ENCODE measurements at places on chromosomes 11 and 22.

GRCh38 chr11:563812-564578 is 3.2 kb downstream of the RASSF7 start:
- DNase-seq = no peak

GRCh38 chr11:94768602-94769541 is 716 bp downstream of the AMOTL1 start:
- DNase-seq = no peak

DNA sequence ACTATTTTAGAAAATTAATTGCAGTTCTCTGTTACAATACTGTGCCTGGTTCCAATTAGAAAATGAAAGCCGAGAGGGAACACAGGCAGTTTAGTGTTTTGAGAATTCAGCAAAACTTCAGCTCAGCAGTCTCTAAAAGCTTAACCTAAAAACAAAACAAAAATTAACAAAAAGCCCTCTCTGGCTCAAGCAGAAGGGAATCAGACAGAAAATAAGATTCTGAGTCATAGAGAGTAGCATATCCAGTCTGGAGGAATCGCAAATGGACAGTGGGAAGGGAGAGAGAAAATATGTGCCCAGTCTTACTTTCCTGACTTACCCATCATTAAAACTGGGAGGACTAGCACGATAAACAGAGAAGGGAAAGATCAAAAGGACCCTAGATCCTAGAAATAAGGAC is 38.1 kb upstream of the CHRM4 start:
- no peak for DNase-seq

GRCh38 chr11:75526192-75526541 is 426 bp upstream of the GDPD5 start:
- DNase-seq = no peak

- no peak for DNase-seq
These were observed 733 bp downstream of the TRIM5 start for GRCh38 chr11:5684036-5684645.

- no peak for DNase-seq
These were observed 403.2 kb upstream of the DDI1 start for GRCh38 chr11:103633068-103633788.

DNA sequence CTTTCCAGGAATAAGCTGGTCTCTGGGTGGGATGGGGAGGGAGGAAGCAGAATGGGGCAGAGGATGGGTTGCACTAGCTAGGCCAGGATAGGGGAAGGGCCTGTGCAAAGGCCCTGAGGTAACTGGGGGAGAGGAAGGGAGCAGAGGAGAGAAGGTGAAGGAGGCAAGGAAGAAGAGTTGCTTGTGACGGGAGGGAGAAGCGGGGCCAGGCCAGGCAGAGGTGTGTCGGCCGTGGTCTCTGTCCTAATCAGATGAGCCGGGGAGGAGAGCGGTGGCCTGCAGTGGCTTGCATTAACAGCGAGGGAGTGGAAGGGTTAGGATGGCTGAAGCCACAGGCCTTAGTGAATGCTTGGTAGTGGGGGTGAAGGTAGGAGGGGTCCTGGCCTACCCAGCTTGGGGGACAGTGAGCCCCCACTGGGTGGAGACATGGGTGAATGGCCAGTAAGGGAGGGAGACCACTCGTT is 6.0 kb upstream of the DERL3 start:
- DNase-seq = no peak

- DNase-seq = no peak
These were observed 47.2 kb downstream of the DBX1 start for GRCh38 chr11:20113149-20113438.

GRCh38 chr22:30308518-30309230 is 18.1 kb downstream of the TBC1D10A start:
- no peak for DNase-seq

- no peak for DNase-seq
These were observed 41.7 kb downstream of the THAP12 start for GRCh38 chr11:76339221-76339620.

DNA sequence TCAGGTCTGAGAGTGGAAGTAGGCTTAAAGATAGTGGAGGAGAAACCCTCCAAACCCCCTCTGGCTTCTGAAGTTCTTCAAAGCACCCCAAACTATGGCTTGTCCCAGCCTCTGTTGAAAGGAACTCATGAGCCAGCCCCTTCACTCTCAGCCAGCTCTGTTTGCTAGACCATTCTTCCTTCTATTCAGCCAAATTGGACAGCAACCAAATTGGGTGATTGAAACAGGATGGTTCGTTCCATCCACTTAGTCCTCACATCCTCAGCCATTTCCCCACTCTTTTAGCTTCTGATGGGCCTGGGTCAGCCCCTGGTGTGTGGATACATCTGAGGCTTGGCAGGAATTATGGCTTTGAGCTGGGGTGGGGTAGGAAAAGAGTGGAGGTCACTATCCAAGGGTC is 4.5 kb downstream of the HTR3A start:
- no peak for DNase-seq

GRCh38 chr22:21797444-21798221 is 62.0 kb upstream of the YPEL1 start:
- DNase-seq = no peak

DNA sequence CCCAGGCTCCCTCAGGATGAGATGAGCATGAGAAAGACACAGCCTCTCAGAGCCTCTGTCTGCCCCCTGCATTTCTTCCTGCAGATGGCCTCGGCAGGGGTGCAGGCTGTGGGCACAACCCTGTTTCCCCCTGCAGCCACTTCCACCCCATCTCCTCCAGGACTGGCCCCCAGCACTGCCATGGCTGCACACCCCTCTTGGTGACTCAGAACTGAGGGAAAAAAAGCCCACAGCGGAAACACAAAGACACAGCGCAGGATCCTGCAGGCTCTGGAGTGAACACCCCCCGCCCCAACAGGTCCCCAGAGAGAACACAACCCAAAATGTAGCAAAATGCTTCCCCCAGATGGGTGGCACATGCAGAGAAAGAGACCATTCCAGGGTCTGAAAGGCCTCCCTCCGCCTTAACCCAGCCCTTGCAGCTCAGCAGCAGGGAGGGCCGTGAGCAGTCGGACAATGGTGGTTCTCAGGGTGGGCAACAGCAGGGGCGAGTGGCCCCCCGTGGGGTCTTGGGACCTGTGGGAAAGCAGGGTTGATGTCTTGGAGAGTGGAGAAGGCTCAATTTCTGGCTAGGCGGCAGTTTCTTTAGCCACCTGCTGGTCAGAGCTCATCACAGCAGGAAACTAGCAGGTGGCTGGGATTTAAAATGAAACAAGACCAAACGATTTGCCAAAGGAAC is 8.0 kb downstream of the TUBGCP6 start:
- no peak for DNase-seq

Measured in naive thymus-derived CD8-positive, alpha-beta T cell (primary cell).